ENCODE measurements at places on chromosomes 11 and 22.

DNA sequence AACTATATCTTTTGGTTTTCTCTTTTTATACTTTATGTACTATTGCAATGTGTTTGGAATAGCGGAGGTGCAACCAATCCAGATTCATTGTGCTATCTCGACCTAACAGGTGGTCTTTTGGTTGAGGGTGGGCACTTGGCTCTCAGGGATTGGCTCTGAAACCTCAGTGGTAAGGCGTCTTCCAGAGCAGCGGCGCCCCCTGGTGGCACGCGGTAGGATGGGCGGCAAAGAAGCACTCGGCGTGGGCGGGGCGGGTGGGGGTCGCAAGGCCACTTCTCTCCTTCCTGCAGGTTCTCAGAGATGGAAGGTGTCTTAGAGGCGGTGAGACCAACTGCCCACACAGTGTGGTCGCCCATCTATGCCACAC, 19.2 kb upstream of the PLET1 start:
- DNase-seq: no peak

DNA sequence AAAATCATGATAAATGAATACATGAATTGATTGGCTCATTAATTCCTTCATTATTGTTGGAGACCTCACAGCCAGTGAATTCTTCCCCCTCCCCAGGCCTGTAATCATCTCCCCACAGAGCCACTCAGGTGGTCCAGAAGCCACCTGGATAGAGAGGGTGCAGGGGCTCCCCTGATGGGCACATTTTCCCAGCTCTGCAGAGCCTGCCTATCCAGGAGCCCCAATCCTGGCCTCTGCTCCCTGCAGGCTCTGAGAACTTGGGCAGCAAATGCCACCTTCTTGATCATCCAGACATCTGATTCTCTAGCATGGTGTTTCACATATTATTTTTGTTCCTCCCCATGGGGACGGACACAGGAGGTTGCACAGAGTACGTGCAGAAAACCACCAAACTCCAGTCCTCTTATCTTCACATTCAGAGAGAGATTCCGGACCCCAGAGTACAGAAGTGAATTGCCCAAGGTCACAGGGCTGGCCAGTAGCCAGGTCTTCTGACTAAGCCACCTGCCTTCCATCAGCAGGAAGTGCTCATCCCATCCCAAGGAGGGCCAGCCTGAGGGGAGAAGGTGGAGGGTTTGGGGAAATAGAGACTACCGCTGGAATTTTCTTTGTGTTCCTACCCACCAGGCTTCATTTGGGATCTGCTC, 348.0 kb downstream of the BUD13 start:
- DNase-seq: no peak

DNA sequence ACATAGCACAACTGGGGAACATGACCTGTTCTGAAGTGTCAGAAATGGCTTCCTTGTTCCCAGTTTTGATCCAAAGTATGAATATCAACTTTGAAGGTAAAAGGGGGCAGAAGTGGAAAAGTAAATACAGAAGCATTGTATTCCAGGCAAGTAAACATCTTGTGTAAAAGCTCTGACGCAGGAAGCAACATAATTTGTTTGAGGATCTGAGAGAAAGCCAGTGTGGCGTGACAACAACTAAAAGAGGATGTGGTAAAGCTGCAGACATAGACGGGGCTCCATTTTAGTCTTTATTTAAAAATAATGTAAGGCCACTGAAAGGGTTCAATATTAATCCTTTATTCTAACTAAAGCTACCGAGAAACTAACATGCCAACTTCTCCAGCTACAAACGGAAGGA, 310.2 kb downstream of the DLG2 start:
- no peak for DNase-seq

DNA sequence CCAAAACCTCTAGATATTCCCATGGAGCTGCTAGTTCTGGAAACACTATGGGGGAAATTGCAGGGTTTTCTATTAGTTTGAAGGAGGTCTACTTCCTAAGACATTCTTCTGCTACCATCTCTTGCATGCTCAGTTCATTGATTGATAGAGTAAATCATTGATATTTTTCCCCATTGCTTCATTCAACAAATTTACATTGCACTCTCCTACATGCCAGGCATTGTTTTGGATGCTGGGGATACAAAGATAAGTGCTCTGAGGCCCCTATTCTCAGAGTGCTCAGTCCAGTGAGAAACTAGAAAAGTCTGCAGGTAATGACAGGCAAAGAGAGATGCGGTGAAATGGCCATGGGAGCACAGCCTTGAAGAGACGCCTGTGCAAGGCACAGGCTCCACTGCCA, 313.1 kb downstream of the KIRREL3 start:
- no peak for DNase-seq

DNA sequence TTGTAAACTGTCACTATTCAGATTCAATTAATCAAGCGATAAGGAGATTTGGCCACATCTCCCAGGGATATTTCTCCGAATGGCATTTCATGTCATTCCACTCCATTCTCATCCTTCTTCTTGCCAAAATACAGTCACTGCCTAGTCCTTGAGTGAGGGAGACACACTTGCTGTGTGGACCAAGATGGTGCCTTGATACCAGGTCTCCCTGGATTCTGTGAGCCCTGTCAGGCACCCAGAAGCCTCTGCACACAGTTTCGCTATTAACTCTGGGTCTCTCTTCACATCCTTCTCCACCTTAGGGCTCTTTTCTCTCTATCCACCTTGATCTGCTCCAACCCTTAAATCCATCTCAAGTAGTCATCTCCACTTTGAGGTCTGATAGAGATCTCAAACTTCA, 119.9 kb upstream of the LMO1 start:
- DNase-seq: no peak

DNA sequence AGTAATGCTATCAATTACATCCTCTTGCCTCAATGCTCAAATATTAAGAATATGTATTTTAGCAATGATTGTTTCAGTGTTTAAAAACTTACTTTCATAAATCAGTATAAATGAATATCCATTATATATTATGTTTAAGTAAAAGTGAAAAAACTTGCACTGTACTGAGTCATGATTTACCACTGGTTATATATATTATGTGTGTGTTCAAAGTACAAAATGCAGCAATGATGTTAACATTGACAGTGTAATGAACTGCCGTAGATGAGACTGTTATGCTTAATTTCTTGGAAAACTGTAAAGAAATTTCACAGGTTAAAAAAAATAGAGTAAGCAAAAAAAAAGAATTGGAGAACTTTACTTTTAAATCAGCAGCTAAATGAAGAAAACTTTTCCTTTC, 8.7 kb downstream of the LIN7C start:
- no peak for DNase-seq

DNA sequence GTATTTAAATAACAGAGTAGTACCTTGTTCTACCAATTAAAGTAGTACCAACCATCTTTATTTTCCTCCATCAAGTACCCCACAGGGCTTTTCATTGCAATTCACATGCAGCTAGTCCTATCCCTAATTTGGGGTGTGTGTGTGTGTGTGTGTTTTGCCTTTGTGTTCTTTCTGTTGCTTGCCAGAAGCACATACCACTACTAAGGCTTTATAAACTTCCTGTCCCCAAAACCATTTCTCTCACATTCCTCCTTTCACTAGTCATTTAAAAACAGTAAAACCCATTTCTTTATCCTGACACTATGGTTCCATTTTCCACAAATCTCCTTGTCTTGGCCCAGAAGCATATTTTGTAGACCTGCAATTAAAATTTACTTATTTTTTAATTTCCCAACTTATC, 54.6 kb downstream of the SLC36A4 start:
- DNase-seq: no peak

Measured in NCI-H226 (cell line).